ENCODE measurements at places on chromosomes 1 and 21. TPM values are rescaled to one million over a fixed set of nuclear protein-coding genes. Genes with fewer than 3 reads are reported as not detected.

DNA sequence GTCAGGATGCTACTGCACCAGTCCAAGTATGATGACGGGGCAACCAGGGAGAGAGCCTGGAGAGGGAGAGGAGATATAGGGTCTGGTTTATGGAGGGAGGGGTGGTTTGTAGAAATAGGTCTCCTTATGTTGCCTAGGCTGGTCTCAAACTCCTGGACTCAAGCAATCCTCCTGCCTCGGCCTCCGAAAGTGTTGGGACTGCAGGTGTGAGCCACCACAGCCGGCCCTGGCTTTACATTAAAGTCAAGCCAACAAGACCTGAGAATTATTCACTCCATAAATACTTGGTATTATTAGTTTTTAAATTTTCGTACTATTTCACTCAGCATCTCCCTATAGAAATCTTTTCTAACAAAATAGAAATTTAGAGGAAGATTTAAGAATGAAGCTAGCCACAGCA, 86.8 kb downstream of the MATN1 start:
- DNase-seq, result no peak

GRCh38 chr1:59107916-59108315, 189.0 kb upstream of the FGGY start:
- DNase-seq, result no peak

DNA sequence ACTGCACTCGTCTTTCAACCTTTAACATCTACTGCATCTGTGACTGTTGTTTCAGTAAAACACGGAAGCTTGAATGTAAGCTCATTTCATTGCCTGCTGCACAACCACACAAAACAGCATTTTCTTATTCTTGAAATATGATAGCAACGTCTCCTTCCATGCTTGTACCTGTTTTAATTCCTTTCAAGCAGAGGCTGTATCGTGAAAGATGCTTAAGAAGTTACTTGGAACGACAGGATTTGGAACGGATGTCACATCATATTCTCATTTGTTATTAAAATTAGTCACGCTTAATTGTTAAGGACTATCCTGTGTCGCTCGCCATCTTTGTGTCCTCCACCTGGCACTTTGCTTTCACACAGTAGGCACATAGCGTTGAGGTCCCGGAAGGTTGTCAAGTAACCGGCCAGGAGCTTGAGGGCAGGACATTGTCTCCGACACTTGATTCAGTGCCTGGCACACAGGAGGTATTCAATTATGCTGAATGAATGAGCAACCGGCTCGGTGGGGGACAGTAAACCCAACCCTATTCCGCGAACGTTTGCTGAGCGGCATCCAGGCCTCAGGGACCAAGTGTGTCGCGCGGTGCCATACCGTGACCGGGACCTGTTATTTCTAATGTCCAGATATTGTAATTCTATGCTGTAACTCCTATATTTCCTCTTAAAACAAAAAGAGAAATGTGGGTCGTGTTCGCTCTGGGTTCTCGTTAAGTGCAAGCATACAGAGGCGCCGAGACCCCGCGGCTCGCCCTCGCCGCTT, 499 bp upstream of the SH3GLB1 start:
- peak; percentile 58 for DNase-seq

DNA sequence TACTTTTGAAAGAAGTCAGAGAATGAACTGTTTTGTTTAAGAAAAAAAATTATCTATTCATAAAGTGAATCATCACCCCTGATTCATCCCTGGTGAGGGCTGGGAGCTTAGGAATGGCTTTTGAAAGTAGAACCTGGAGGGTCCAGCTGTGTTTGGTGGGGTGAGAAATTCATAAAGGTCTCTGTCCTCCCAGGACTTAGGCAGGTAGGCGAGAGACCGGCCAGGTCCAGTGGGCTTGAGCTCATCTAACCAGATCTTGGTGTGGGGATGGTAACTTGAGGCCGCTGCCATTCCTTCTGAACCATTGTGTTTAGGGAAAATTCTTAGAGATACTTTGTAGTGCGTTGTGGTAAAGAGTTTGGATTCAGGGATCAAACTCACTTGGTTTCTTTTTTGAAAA, 156.8 kb upstream of the TNR start:
- DNase-seq, result no peak

DNA sequence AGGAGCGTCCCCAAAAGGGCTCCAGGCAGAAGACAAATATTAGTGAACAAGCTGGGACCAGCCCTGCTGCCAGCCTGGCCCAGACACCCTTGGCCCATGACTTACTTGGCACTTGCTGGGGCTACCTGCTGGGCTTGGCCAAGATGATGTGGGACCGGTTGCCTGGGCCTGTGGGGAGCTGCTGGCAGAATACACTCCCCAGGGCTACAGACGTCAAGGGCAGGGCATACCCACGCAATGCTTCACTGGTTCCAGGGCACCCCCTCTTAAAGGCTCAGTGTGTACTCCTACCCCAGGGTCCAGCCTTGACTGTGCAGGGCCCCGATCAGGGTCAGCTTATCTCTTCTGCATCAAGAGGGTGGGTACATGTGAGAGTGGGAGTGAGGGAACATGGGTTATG, 106.5 kb upstream of the SLC2A1 start:
- no peak for DNase-seq

The FOXO6 gene
- total RNA-seq, result 9.0 TPM
